ENCODE measurements at places on chromosomes 11 and 22. TPM values are rescaled to one million over a fixed set of nuclear protein-coding genes. Genes with fewer than 3 reads are reported as not detected.

The NTM gene
- 13.8 TPM for total RNA-seq

The MYBPC3 gene
- not detected for total RNA-seq

DNA sequence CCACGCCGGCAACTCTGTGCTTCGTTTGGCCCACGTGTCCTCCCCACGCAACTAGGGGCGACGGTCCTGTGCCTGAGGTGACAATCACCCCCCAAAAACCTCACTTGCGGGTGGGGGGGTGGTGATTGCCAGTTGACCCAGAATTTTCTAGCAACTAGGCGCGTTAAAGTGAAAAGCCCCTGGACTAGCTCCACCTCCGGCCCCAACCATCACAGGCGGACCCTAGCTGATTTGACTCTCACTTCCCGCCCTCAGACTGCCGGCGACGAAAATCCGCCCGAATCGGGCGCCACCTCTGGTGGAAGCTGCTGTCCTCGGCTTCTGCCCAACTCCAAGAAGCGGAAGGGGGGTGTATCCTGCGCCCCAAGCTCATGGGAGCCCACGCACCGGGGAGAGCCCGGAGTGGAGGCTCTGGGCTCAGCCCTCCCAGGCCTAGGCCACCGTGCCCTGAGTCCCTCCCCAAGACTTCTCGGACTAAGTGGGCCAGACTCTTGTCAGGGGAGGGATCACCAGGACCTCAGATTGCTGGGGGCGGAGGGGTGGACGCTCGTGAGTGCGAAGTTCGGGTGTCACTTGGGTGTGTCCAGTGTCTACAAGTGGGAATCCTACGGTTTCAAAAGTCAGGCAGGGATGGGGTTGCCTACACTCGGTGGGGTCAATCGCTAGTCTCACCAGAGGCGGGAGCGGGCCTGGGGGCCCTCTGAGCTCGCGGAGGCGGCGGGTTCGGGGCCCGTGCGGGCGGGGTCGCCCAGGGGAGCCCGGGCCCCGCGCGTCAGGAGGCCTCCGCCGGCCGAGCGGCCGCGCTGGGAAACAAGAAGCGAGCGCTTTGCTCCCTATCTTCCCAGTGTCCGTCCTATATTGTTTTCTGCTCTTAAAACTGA, 12.3 kb downstream of the PAX6 start:
- H3K4me1 ChIP-seq = no peaks in the 10 kb centered on the region

DNA sequence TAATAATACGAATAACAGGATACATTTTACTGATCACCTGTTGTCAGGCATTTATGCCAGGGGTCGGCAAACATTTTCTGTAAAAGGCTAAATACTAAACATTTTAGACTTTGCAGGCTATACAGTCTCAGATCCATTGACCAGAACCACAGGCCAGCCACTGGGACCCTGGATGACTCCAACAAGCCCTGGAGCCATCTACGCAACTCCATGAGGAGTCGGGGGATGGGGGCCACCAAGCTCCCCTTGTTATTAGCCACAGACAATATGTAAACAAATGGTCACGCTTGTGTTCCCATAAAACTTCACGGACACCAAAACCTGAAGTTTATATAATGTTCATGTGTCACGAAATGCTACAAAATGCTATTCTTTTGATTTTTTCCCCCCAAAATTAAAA, 54.4 kb upstream of the EMID1 start:
- no peak overlapping the region for H3K27ac ChIP-seq
- no peak overlapping the region for H3K4me3 ChIP-seq
- no peak for DNase-seq
- no peaks in the 10 kb centered on the region for H3K27me3 ChIP-seq

DNA sequence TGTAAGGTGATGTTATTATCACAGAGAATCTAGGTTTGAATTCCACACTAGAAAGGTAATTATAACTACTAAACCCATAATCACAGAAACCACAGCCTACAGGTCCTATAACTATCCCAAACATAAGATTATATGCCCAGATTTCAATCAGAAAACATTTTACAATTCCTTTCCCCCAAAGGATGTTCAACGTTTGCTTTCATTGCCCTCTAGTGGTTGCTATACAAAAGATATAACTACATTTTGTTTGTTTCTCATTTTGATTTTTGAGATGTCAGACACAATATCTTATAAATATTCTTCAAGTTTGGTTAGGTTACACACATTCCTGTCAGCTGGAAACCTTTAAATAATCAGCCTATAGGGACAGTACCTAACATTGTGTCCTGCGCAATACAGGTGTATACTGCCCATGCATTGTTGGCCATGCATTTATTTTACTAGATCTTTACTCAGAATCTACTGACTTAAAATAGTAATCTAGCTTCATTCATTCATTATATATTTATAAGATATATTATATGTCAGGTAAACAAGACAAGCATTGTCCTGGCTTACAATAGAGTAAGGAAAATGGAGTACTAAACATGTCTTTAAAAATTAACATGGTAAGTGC, 530.5 kb upstream of the CCDC90B start:
- no peaks in the 10 kb centered on the region for H3K4me1 ChIP-seq
- H3K36me3 ChIP-seq = no peaks in the 10 kb centered on the region
- H3K4me3 ChIP-seq = no peak overlapping the region
- no peak for DNase-seq
- no peaks in the 10 kb centered on the region for H3K27me3 ChIP-seq

DNA sequence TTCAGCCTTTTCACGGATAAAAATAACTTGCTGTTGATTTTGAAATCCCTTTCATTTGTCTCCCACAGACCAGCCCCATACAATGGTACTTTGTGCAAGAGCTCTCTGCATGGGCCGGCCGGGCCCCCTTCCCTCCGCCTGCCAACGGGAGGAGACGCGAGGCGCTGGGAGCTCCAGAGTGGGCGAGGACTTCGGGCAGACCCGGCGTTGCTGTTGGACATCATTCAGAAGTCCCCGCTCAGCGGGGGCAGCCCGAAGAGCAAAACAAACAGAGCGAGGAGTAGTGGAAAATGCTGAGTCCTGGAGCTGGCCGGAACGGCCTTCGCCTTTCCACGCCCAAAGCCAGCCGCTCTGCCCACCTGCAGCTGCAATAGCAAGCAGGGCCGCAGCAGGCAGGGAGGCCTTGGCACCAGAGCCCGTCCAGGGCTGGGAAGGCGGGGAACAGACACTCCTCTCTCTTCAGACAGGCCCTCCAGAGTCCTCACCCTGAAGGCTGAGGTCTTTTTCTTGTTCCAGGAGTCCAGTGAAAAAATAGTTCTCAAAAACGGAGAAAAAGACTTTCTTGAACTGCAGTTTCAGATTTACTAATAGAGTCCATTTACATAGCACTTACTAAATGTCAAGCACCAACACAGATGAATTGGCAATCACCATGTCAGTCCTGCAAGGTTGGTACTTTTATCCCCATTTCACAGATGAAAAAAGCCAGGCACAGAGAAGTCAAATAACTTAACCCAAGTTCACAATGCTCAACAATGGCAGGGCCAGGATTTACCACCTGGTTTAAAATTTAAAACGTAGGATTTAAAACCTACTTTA, 135.5 kb downstream of the ETS1 start:
- no peak overlapping the region for H3K27ac ChIP-seq
- no peaks in the 10 kb centered on the region for H3K4me1 ChIP-seq
- no peak overlapping the region for H3K4me3 ChIP-seq
- DNase-seq = peak; percentile 37
- H3K36me3 ChIP-seq = no peaks in the 10 kb centered on the region

The IGF2 gene
- total RNA-seq = 3.1 TPM

- no peak for DNase-seq
- H3K27ac ChIP-seq = no peak overlapping the region
- H3K36me3 ChIP-seq = no peaks in the 10 kb centered on the region
- no peak overlapping the region for H3K4me3 ChIP-seq
- no peaks in the 10 kb centered on the region for H3K4me1 ChIP-seq
- H3K27me3 ChIP-seq = no peaks in the 10 kb centered on the region
Measured at GRCh38 chr11:33899400-33900037, 7.6 kb upstream of the LMO2 start.

DNA sequence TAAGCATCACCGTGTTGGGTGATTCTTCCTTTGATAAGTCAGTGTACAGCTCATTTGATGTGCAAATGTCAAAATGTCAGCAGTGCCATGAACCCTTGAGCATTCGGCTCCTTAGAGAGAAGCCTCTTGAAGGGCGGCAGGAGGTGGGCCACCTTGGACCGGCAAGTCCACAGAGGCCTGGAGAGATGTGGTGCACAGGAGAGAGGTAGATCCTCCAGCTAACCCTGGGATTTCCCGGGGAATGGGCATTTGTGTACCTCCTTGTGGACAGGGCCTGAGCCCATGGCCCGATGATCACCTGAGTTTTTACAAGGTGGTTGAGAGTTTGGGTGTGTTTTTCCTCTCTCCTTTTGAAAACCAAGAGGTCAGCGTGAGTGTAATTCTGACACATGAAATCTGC, 133.2 kb upstream of the RCN1 start:
- no peak overlapping the region for H3K27ac ChIP-seq
- no peak for DNase-seq
- H3K36me3 ChIP-seq = no peaks in the 10 kb centered on the region
- no peaks in the 10 kb centered on the region for H3K27me3 ChIP-seq

GRCh38 chr11:77299528-77299993, 1.9 kb downstream of the GDPD4 start:
- H3K4me1 ChIP-seq = no peaks in the 10 kb centered on the region
- no peaks in the 10 kb centered on the region for H3K27me3 ChIP-seq
- H3K27ac ChIP-seq = no peak overlapping the region
- no peak overlapping the region for H3K4me3 ChIP-seq
- DNase-seq = no peak
- no peaks in the 10 kb centered on the region for H3K36me3 ChIP-seq

- no peaks in the 10 kb centered on the region for H3K36me3 ChIP-seq
- no peak overlapping the region for H3K27ac ChIP-seq
- peaks cover 6% of the 10 kb centered on the region for H3K4me1 ChIP-seq
- H3K4me3 ChIP-seq = no peak overlapping the region
- no peaks in the 10 kb centered on the region for H3K27me3 ChIP-seq
- DNase-seq = no peak
Measured at GRCh38 chr11:266676-267439, 11.3 kb upstream of the NLRP6 start.

GRCh38 chr11:33891714-33892327, at the start of gene LMO2:
Gene LMO2, minus strand, starts transcription at chr11:33892076. Its CDS starts 22,360 bp downstream, at chr11:33869716.
- H3K27me3 ChIP-seq = no peaks in the 10 kb centered on the region
- DNase-seq = no peak
- H3K27ac ChIP-seq = no peak within 1 kb of the TSS
- no peak within 1 kb of the TSS for H3K4me3 ChIP-seq
- no peaks in the 10 kb centered on the region for H3K36me3 ChIP-seq
- H3K4me1 ChIP-seq = no peaks in the 10 kb centered on the region

- no peaks in the 10 kb centered on the region for H3K27me3 ChIP-seq
- no peak overlapping the region for H3K4me3 ChIP-seq
- H3K27ac ChIP-seq = no peak overlapping the region
- no peak for DNase-seq
- H3K4me1 ChIP-seq = peaks cover 3% of the 10 kb centered on the region
- H3K36me3 ChIP-seq = peaks cover 19% of the 10 kb centered on the region
Measured at GRCh38 chr11:126407101-126407521, 51.6 kb downstream of the ST3GAL4 start.

GRCh38 chr11:78299000-78299710, 110.4 kb downstream of the USP35 start:
- DNase-seq = no peak
- no peak overlapping the region for H3K27ac ChIP-seq
- H3K4me1 ChIP-seq = no peaks in the 10 kb centered on the region
- H3K27me3 ChIP-seq = no peaks in the 10 kb centered on the region
- no peak overlapping the region for H3K4me3 ChIP-seq
- no peaks in the 10 kb centered on the region for H3K36me3 ChIP-seq

- H3K27me3 ChIP-seq = no peaks in the 10 kb centered on the region
- peak overlapping the region; percentile 91 for H3K4me3 ChIP-seq
- H3K27ac ChIP-seq = no peak overlapping the region
- H3K4me1 ChIP-seq = no peaks in the 10 kb centered on the region
- H3K36me3 ChIP-seq = peaks cover 3% of the 10 kb centered on the region
Measured at GRCh38 chr22:45673482-45674175, 2.0 kb downstream of the ATXN10 start.

- no peaks in the 10 kb centered on the region for H3K36me3 ChIP-seq
- H3K4me1 ChIP-seq = no peaks in the 10 kb centered on the region
- no peaks in the 10 kb centered on the region for H3K27me3 ChIP-seq
- no peak overlapping the region for H3K4me3 ChIP-seq
- DNase-seq = no peak
Measured at GRCh38 chr11:79363256-79363655, 77.6 kb downstream of the TENM4 start.

GRCh38 chr11:100563541-100564280, 123.4 kb upstream of the ARHGAP42 start:
- H3K4me3 ChIP-seq = no peak overlapping the region
- no peak overlapping the region for H3K27ac ChIP-seq
- no peaks in the 10 kb centered on the region for H3K27me3 ChIP-seq
- H3K36me3 ChIP-seq = no peaks in the 10 kb centered on the region

The CASP5 gene
- not detected for total RNA-seq

DNA sequence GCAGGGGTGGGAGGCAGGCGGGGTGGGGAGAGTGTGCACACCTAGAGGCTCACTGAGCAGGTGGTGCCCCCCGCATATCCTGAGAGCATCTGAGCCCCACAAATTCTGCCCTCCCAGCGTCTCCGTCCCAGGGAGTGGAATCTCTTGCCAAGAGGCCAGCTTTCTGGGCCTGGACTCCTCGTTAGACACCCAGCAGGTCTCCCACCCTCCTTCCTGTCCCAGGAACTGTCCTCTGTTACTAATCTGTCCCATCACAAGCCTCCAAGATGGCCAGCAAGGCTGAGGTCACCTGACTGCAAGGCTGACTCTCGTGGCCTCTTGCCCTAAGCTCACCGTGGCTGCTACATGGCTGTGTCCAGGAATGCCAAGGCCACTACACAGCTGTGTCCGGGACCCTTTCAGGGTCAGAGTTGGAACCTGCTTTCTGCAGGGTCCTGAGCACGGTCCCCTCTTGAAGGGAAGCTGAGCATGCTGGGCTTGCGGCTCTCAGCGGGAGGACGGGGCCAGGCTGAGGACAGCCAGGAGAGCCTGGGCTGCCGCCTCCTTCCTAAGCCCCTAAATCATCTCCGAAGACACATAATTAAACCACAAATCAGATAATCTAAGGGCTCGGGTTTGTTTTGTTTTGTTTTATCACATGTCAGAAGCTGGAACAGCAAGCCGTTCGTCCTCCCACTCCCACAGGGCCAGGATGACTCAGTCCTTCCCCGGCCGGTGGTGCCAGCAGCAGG, 1327.3 kb downstream of the TBC1D22A start:
- H3K36me3 ChIP-seq = no peaks in the 10 kb centered on the region
- no peak for DNase-seq
- no peak overlapping the region for H3K4me3 ChIP-seq
- H3K27ac ChIP-seq = no peak overlapping the region
- H3K4me1 ChIP-seq = no peaks in the 10 kb centered on the region
- no peaks in the 10 kb centered on the region for H3K27me3 ChIP-seq

GRCh38 chr22:47189056-47189916, 426.8 kb downstream of the TBC1D22A start:
- peaks cover 17% of the 10 kb centered on the region for H3K36me3 ChIP-seq
- no peaks in the 10 kb centered on the region for H3K27me3 ChIP-seq
- no peak overlapping the region for H3K27ac ChIP-seq
- no peak overlapping the region for H3K4me3 ChIP-seq

The MARK2 gene
- 45.7 TPM for total RNA-seq

Measured in H9 (cell line).